CMK (cell line): ENCODE measurements at places on chromosomes 12 and 14.
A peak's percentile ranks its signal among the peaks of the same experiment; 100 is the strongest.

- DNase-seq, result no peak
Measured at GRCh38 chr12:99128246-99128802, 483.2 kb downstream of the APAF1 start.

GRCh38 chr14:38210587-38211216, 3.0 kb downstream of the SSTR1 start:
- no peak for DNase-seq

DNA sequence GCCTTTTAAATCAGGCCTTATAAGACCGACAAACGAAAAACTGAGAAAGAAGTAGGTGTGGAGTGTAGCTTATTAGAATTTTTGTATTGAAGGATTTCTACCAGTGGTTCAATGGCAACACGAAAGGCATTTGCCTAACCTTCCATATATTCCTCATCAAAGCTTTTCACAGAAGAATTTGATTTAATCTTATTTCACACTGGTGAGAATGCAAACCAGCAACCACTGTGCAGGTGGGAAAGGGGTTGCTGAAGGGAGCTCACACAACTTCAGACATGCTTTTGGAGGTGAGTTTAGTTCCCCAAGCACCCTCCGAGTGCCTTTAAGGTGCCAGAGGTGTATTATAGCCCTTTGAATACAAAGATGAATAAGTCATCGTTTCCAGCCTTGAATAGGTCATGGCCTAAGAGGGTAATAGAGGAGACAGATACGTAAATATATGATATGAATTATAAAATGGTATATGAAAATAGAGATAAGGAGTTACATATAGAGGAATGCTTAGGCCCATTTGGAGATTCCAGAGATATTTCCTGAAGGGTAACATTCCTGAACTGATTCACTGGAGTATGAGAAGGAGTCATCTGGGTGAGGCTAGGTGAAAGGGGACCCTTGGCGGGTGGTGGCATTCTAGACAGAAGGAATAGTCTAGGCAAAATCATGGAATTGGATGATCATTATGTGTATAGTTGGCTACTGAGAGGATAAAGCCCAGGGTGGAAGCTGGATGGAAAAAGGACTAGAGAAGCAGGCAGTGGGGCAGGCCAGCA, 6.4 kb downstream of the ERP27 start:
- no peak for DNase-seq

DNA sequence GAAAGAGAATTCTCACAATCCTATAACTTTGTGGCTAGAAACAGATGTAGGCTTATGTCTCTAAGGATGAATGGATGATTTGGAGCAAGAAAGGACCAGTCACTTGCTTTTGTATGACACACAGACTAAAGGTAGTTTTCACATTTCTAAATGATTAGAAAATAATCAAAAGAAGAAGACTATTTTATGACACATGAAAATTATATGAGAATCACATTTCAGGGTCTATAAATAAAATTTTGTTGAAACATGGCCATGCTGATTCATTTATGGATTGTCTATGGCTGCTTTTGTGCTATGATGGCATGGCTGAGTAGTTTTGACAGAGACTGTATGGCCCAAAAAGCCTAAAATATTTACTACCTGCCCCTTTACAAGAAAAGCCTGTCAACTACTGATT, 49.4 kb upstream of the FRMD6 start:
- no peak for DNase-seq

DNA sequence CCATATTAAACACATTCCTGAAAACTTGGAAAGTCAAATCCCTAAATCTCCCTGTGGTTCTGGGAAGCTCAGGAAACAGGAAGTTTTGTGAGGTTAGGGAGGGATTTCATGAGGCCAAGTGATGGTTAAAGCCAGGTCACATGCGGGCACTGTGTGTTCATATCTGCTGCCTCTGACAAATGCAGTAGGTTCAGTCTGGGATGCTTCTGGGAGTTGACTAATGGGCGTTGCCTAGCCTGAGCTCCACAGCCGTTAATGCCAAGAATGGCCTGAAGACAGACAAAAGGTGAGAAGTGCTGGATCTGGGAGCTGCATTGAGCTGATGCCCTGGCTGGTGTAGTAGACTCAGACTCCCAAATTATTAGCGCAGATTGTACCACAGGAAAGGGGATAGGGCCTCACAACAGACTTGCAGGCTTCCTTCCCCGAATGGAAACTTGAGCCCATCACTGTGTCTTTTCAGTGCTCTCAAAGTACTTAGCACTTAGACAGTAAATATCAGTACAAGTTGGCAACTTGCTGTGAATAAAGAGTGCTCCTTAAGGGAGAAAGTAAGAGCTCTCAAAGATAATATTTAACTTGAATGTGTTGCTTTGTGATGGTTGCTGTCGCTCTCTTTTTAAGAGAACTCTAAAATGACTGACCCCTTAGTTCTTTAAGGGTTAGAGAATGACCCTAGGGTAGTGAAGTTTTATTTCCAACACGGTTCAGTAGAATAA, 17.3 kb downstream of the GSG1 start:
- DNase-seq, result no peak

DNA sequence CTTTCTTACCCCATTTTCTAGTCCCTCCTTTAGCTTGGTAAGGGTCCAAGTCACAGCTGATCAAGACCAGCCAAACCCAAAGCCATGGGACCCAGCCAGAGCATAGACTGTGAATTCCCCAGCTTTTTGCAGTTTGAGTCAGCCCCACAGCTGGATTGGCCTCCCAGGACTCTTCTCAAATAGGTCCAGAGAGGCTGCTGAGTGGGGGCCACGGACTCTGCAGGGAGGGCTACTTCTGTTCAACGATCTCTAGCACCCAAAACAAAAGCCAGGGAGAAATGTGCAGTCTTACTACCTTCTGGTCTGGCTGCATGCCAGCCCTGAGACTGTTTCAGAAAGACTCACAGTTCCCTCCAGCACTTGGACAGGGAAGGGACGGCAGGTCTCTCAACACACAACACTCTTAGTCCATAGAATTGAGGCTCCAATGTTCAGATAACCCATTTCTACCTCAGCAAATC, 1.6 kb downstream of the VDR start:
- DNase-seq, result no peak

DNA sequence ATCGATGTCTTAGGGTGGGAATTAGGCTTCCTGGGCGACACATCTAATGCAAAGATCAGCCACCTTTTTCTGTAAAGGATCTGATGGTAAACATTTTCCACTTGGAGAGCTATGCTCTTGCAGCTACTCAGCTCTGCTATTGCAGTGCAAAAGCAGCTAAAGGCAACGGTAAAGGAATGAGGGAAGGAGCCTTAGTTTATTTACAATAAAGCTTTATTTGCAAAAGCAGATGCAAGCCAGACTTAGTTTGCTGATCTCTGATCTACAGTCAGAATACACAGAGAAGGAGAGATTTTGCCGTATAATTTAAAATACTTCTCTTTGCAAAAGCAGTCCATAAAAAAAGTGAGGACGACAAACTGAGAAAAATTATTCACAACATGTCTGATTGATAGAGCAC, 3.2 kb downstream of the TCL1B start:
- no peak for DNase-seq

- no peak for DNase-seq
Measured at GRCh38 chr12:54159140-54159539, 29.6 kb downstream of the SMUG1 start.

- no peak for DNase-seq
Measured at GRCh38 chr12:6551063-6551461, 4.8 kb downstream of the IFFO1 start.

DNA sequence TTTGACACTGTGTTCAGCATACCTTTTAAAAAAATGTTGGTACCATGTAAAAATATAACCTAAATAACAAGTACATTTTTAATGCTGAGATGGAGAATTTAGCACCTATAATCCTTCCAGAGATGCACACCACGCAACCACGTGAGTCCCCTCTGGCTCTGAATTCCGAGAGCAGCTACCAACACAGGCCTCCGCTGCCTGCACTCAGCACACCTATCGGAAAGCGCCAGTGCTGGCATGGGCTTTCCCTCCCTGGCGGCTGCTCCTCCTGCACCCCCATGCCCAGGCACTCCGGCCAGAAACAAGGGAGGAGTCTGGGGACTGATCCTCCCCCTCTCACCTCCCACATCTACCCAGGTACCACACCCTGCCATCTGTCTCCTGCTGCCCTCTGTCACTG, 47.0 kb downstream of the ITPK1 start:
- DNase-seq, result no peak

DNA sequence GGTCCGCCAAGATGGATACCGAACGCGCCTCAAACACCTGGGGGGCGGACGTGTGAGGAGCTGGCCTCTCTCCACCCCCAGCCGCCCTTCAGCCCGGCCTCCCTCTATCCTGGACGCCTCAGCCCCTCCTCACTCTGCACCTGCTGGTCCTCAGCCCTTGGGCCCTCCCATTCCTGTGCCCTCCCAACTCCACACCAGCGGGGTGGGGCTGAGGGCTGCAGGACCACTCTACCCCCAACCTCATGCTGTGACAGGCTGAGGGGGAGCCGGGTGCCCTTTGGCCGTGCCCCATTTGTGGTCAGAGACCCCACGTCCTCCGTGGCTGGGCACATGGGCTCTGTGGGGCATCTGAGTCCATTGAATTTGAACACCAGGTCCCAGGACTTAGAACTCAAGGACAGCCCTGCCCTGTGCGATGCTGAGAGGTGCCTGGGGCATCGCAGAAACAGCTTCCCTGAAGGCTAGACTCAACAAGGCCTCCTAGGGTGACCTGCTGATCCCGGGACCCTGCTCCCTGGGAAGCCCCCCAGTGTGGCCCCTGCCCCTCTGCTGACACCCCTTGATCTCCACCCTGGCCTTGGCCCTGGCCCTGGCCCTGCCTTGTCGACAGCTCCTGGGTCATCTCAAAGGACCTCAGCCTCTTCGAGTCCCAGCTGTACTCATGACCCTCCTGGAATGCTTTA, 82.0 kb upstream of the SFSWAP start:
- no peak for DNase-seq

- DNase-seq, result no peak
Measured at GRCh38 chr12:46808955-46809697, 16.7 kb downstream of the SLC38A4 start.

GRCh38 chr14:102282751-102283465, 22.1 kb downstream of the MOK start:
- no peak for DNase-seq

- DNase-seq, result peak; percentile 42
Measured at GRCh38 chr12:116919247-116919661, 8.5 kb downstream of the FBXW8 start.

DNA sequence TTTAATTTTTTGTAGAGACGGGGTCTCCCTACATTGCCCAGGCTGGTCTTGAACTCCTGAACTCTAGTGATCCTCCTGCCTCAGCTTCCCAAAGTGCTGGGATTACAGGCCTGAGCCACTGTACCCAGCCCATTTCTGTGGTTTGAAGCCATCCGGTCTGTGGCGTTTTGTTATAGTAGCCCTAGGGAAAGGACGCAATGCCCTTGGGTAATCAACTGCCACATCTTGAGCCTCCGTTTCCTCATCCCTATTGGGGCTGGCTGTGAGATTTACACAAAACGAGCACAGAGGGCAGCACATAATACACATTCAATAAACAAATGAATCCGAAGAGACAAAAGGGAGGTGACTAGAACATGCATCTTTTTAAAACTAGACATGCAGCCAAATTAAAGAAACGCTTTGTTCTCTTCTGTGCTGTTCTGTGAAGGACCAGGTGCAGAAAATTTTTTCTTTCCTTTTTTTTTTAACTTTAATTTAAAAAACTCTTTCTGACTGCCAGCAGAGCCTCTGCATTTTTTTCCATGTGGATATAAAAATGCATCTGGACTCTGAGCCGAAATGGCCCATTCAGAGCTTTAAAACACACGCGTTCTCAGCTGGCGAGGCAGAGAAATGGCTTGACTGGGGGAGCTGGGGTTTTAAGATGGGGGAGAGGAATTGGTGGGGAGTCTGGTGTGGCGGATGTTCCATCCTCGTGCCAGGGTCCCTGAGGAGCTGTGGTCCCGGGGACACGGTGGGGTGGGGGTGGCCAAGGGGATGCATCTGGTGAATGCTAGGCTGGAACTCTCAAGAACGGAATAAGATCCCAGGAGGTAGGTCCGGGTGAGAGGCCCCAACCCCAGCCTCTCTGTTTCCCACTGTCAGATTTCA, 119.0 kb downstream of the RBM19 start:
- DNase-seq, result no peak

- no peak for DNase-seq
Measured at GRCh38 chr12:66269757-66270383, 32.4 kb upstream of the HELB start.

- no peak for DNase-seq
Measured at GRCh38 chr12:42794806-42795205, 205.3 kb upstream of the PRICKLE1 start.

GRCh38 chr12:130031571-130032189, 127.9 kb upstream of the TMEM132D start:
- peak; percentile 40 for DNase-seq

DNA sequence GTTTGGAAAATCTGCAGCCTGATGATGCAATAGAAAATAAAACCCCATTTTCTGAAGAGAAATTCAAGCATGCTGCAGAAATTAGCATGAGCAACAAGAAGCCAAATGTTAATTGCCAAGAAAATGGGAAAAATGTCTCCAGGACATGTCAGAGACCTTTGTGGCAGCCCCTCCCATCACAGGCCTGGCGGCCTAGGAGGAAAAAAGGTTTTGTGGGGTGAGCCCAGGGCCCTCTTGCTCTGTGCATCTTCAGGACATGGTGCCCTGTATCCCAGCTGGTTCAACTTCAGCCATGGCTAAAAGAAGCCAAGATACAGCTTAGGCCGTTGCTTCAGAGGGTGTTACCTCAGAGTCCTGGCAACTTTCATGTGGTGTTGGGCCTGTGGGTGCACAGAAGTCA, 775.5 kb upstream of the SEL1L start:
- no peak for DNase-seq

DNA sequence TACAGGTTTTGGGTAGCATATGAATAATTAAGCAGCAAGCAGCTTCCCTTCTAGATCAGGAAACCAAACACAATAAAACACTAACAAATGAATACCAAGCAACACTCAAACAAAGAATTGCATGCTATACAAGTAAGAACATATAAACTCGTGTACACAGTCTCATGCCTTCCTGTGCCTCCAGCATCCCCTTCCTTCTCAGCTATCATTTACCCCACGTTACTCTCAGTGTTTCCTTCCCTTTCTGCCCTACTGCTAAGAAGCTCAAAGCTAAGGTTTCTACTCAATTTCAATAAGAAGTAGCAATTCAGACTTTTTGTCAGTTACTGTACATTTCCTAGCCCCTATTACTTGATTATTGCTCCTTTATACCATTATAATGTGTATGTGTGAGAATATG, 81.0 kb downstream of the DUSP16 start:
- DNase-seq, result no peak
